NCI-H1105 (cell line): ENCODE measurements at places on chromosomes 3 and 15.

DNA sequence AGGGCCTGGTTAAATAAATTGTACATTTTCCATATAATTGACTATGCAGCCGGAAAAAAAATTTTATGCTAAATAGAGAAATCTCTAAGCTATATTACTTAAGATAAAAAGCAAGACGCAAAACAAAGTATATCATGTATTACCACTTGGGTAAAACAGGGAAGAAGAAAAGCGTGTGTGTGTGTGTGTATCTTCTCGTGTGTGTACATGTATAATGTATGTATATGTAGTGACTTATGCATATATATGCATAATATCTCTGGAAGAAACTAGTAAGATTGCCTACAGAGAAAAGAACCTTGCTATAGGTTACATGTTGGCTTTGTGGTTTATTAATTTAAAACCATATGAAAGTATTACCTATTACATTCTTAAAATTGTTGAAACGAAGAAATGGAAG lies 19.0 kb downstream of the KNL1 start:
- no peak for DNase-seq

GRCh38 chr3:114444216-114444615 lies 150.4 kb downstream of the TIGIT start:
- DNase-seq, result no peak

GRCh38 chr3:72232777-72233176 lies 447.8 kb upstream of the PROK2 start:
- DNase-seq, result no peak

GRCh38 chr3:155587581-155587980 lies 157.3 kb downstream of the PLCH1 start:
- no peak for DNase-seq

- DNase-seq, result no peak
These were observed 28.6 kb upstream of the SEMA3F start for GRCh38 chr3:50126287-50127211.

DNA sequence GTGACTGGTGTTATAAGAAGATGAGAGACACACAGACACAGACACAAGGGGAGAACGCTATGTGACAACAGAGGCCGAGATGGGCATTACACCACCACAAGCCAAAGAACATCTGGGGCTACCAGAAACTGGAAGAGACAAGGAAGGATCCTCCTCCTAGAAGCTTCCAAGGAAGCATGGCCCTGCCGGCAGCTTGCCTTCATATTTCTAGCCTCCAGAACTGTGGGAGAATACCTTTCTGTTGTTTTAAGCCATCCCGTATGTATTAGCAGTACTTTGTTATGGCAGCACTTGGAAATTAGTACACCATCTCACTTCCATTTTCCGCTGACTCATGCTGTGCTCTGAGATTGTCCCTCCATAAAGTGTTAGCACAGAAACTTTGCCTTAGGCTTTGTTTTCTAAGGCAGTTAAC lies 38.7 kb upstream of the CA12 start:
- no peak for DNase-seq
